ENCODE measurements at places on chromosomes 7 and 10.

DNA sequence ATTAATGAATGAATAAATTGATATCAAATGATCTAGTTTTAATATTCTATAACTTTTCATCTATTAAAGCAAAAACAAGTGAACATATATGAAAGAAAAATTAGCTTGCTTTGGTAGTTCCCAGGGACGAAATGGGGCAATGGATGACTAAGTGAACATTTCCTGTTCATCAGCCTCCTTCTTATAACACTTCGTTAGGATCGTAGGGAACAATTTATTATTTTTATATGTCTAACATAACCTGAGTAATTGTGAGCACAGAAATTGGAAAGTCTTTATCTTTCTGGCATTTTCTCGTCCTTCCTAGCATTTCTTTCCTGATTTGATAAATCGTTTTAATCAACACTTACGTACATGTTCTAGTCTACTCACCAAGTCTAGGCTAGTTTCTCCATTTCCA, 59.1 kb upstream of the PPP1R3C start:
- no peak for DNase-seq

GRCh38 chr7:144824360-144824759, 11.5 kb downstream of the TPK1 start:
- peak; percentile 79 for DNase-seq

- DNase-seq = peak; percentile 86
Observed at GRCh38 chr10:29811751-29812427, 177.1 kb upstream of the SVIL start.

- no peak for DNase-seq
Observed at GRCh38 chr10:68067029-68067428, 8.1 kb downstream of the HERC4 start.

DNA sequence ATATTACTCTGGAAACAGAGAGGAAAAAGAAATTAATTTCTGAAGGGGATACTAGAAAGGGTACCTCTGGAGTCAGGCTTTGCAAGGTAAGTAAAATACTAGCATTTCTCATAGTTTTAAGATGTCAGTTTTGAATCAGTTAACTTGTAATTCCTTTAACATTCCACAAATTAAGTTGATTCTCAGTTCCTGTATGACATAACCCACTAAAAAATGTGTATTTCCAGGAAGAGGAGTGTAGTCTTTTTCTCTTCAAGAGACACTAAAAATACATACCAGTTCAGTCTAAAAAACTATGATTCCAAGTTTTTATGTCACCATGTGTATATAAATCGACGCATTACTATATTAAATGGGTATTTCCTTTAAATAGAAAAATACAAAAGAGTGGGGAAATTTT, 113.2 kb downstream of the CDK6 start:
- DNase-seq = no peak

GRCh38 chr10:113711142-113711541, 31.4 kb downstream of the CASP7 start:
- DNase-seq = no peak

- peak; percentile 53 for DNase-seq
Observed at GRCh38 chr7:139602143-139602722, 78.7 kb downstream of the CLEC2L start.

- DNase-seq = no peak
Observed at GRCh38 chr7:105874055-105874454, 2.3 kb downstream of the ATXN7L1 start.

- no peak for DNase-seq
Observed at GRCh38 chr10:99297033-99297432, 32.1 kb upstream of the CNNM1 start.

DNA sequence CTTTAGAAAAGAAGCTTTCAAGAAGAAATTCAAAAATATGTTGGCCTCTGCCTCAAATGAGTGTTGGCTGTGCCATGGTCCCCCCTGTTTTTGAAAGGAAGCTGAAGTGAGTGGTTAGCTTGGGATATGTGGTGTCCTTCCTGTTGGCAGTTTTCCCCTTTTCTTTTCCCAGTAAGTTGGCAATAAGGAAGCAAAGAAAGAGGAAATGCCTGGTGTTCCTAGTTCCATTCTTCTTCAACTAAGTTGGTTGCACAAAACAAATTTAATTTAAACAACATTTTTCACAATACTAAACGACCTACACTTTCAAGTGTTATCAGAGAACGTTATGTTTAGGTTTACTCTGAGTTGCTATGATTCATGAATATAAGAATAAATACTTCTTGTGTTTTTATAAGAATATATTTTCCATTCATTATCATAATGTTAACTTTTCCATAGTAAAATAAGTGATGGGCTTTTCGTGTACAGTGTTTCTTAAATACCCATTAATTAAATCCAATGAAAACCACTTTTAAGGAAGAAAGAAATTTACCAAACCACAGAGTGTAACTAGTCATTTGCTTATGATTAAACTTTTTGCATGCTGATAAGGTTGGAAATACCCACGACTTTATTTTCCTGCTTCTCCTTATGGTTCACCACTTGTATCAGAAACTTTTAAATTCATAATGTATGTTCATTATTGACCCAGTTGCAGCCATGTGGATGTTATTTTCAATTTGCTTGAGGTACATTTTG, 7.7 kb downstream of the HDAC9 start:
- no peak for DNase-seq

GRCh38 chr10:96922978-96923948, 91.2 kb downstream of the LCOR start:
- DNase-seq = no peak

- no peak for DNase-seq
Observed at GRCh38 chr7:102305414-102306268, 19.0 kb downstream of the SH2B2 start.

DNA sequence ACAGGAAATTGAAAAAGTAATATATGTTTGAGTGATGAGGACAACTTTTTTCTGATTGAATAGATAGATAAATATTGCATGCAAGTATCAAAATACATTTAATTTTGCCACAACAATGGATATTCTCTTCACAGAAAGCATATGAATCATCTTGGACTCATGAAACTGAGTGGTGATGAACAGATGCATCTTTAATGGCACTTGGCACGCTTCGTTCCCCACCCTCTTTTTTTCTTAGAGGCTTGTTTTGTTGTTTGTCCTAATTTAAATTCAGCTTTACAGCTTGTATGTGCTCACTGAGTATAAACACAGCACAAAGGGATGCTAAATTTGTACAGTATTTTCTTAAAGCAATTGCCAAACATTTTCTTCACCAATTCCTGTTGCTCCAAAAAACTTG, 145.0 kb upstream of the YAE1 start:
- DNase-seq = peak; percentile 57

DNA sequence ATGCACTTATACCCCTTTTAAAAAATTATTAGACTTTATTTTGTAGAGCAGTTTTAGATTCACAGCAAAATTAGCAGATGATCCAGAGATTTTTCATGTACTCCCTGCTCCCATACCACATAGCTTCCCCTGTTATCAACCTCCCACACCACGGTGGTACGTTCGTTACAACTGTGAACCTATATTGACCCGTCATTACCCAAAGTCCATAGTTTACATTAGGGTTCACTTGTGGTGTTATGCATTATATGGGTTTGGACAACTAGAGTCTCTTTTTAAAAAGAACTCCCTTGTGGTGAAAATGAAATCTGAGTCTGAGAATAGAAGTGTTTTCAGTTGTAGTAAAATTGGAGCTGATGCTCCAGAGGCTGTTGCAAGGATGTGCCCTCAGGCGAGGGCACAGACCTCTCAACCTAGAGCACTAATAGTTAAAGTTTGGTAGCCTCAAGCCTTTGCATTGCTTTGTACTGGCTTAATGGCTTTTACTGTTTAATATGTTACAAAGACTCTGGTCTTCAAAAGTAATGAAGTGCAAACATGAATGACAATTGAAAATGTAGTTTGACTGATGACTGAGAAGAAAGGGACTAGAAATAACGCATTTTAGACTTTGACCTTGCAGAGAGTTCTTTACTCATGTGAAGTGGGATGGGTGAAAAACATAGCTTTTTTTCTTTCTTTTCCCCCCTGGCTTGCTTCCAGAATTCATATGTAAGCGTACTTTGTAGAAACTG, 30.6 kb upstream of the CSTF2T start:
- DNase-seq = no peak

DNA sequence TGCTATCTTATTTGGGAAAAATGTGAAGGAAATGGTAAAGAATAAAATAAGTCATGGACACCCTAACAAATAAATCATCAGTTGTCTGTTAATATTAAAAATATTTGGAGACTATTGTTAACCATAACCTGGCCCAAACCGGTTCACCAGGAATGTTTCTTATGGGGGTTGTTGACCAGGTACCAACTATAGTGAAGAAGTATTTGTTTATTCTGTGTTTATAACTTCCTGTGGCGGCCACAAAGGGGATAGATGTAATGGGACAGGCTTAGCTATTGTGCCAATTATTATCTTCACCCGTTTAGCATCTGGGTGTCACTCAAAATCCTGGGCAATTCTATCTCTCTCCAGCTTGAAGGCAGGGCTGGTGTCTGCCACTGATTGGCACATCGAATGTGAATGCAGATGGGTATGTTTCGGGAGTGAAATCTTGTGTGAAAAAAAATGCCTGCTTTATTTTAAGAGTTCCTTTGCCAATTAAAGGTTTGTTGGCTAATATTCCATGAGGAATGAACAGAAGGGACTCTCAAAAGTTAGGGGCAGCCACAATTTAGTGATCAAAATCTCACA, 500.9 kb downstream of the ARL4A start:
- no peak for DNase-seq

GRCh38 chr7:3172768-3173280, 128.2 kb upstream of the SDK1 start:
- no peak for DNase-seq

DNA sequence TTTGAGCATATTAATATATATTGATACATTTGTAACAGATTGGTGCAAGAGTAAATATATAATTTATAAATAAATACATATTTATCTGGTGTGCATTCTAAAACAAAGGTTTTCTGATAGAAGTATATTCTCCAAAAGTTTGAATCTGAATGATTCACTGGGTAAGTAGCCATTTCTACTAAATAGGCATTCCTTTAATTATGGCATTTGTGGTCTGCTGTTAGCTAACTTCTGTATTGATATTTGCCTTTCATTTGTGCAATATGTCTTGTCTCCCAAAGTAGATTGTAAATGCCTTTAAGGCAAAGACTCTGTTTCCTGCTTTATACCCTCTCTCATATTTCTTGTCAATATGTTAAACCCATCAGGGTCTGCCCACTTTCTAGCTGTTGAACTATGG, 11.1 kb upstream of the ARID5B start:
- no peak for DNase-seq

- no peak for DNase-seq
Observed at GRCh38 chr10:75097666-75098285, 13.7 kb upstream of the SAMD8 start.

GRCh38 chr7:4801839-4802231, 26.4 kb downstream of the AP5Z1 start:
- DNase-seq = no peak

DNA sequence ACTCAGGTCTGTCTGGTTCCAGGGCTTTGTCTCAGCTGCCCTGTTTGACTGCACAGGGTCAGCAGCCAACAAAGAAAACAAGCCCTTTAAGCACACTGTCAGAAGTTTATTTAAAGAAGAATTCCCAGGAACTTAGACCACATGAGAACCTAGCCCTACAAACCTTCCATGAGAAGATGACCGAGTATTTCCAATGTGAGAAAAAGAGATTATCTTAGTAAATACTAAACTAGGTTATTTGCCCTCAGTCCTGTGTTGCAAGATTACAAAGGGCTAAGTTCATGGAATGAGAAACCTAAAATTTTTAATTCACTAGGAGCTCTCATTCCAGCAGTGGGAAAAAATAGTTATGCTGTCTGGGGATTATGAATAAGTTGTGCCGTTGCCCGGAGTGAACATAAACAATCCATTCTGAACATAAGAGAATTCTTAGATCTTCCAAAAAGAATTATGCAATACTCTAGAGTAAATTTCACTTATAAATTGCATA, 46.7 kb downstream of the NOC3L start:
- DNase-seq = peak; percentile 30

- no peak for DNase-seq
Observed at GRCh38 chr7:45698303-45699014, 124.3 kb downstream of the ADCY1 start.

DNA sequence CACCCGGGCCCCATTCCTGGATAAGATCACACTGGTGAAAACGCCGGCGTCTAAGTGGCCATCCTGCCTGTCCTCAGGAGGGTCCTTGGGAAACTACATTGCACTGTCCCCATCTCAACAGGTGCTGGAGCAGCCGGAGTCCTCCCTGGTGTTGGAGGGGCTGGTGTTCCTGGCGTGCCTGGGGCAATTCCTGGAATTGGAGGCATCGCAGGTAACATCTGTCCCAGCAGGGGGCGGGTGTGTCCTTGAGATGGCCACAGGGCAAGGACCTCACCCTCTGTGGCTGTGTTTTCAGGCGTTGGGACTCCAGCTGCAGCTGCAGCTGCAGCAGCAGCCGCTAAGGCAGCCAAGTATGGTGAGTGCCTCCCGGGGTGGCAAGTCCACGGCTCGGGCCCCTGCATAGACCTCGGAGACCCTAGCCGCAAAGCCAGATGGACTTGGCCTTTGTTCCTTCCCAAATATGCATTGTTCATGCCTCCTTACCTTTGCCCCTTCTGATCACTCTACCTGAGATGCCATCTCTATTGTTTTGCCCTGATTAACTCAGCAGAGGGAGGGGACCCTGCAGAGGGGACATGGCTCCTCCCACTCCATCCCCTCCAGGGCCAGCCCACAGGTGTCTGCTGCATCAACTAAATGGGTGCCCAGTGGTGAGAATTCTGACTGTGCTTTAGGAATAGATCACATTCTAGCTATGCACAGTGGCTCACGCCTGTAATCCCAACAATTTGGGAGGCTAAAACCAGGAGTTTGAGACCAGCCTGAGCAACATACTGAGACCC, 23.8 kb downstream of the ELN start:
- DNase-seq = no peak

DNA sequence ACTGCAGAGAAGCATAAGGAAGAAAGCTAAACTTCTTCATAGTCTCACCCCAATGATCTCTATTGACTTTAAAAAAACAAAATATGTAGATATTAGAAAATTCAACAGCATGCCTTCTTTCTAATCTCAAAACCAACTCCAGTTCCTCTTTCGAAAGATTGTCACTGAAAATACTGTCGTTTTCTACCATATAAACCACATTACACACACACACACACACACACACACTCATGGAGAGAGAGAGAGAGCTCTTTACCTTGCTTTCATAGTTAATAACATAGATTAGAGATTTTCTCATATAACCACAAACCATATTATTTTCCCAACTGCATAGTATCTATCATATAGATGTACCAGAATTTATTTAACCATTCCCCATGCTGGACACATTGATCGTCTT, 296.2 kb upstream of the MGMT start:
- no peak for DNase-seq

GRCh38 chr7:41163991-41164390, 538.9 kb downstream of the INHBA start:
- peak; percentile 14 for DNase-seq

DNA sequence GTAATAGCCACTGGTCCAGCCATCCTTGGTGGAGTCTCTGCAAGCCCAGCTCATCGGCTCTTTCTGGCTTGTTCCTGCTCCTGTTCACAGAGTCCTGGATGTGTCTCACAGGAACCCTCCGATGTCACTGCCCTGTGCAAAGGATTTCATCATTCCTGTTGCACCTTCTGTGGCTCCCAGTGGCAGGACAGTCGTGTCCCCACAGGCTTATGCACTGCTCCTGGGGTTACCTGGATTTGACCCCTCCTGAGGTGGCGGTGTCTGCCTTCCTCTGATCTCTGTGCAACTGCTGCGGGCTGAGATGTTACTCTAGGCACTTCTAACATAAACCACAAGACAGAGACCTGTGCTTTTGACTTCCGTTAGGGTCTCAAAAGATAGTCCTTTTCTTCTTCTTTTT, 30.6 kb downstream of the APBB1IP start:
- no peak for DNase-seq

GRCh38 chr10:59383436-59383835, 21.1 kb upstream of the FAM13C start:
- DNase-seq = no peak

All from myocyte (in vitro differentiated cells).